ENCODE measurements at places on chromosomes 5 and 9. TPM values are rescaled to one million over a fixed set of nuclear protein-coding genes. Genes with fewer than 3 reads are reported as not detected.

Gene PCDHB11
- total RNA-seq, result not detected

Gene ISOC1
- total RNA-seq, result 15.5 TPM

Gene ADCY2
- 0.32 TPM for total RNA-seq

Gene SPATA6L
- 0.64 TPM for total RNA-seq

Gene TMC1
- 1.3 TPM for total RNA-seq

Gene OR1Q1
- not detected for total RNA-seq

Gene STC2
- 157 TPM for total RNA-seq

Gene F12
- 0.43 TPM for total RNA-seq

Gene TNFSF8
- total RNA-seq, result not detected

Gene RAB3C
- not detected for total RNA-seq

Gene CAMK4
- total RNA-seq, result 3.2 TPM

Gene PCA3
- total RNA-seq, result not detected

Gene DCANP1
- total RNA-seq, result not detected

Gene UBAP1
- 38.3 TPM for total RNA-seq

Gene IFNA2
- total RNA-seq, result not detected

Gene CDKN2B-AS1
- 9.5 TPM for total RNA-seq

Gene NEURL1B
- total RNA-seq, result 2.9 TPM

Gene CCDC69
- total RNA-seq, result 3.2 TPM

Gene SLC22A4
- 6.8 TPM for total RNA-seq

Gene C9
- not detected for total RNA-seq

Gene CD274
- total RNA-seq, result 10.3 TPM

Gene PDLIM4
- 97.2 TPM for total RNA-seq

Gene FOXD4L6
- under 0.01 TPM for total RNA-seq

Gene POU5F2
- total RNA-seq, result 1.3 TPM

Gene OLFM1
- 0.64 TPM for total RNA-seq

Gene G3BP1
- 244 TPM for total RNA-seq

Gene SHC3
- total RNA-seq, result 11.7 TPM

Gene CNTLN
- 11.3 TPM for total RNA-seq

Gene SCGB3A2
- total RNA-seq, result not detected

Gene SPINK1
- total RNA-seq, result 0.32 TPM

Gene CCNH
- total RNA-seq, result 58.3 TPM

Gene LCN10
- total RNA-seq, result not detected

Gene ADRB2
- total RNA-seq, result 1.7 TPM

Gene DIRAS2
- total RNA-seq, result 1.3 TPM

Gene PCDHB6
- under 0.01 TPM for total RNA-seq

Gene OR13F1
- total RNA-seq, result not detected

Gene TMEM232
- total RNA-seq, result 1.3 TPM

Gene SLC45A2
- not detected for total RNA-seq

Gene DIPK1B
- 0.43 TPM for total RNA-seq

Gene NMUR2
- total RNA-seq, result not detected

Gene PRSS3
- 3.9 TPM for total RNA-seq

Gene NUTM2F
- total RNA-seq, result not detected

Gene LIFR
- total RNA-seq, result 40.2 TPM

Gene CDX1
- under 0.01 TPM for total RNA-seq

Gene DEPDC1B
- total RNA-seq, result 5.2 TPM
